CD4-positive, alpha-beta T cell treated with Interleukin-4 for 4 hours (primary cell): ENCODE measurements at places on chromosomes 3 and 15.

- no peak for DNase-seq
Measured at GRCh38 chr3:123751433-123751832, 132.7 kb downstream of the MYLK start.

DNA sequence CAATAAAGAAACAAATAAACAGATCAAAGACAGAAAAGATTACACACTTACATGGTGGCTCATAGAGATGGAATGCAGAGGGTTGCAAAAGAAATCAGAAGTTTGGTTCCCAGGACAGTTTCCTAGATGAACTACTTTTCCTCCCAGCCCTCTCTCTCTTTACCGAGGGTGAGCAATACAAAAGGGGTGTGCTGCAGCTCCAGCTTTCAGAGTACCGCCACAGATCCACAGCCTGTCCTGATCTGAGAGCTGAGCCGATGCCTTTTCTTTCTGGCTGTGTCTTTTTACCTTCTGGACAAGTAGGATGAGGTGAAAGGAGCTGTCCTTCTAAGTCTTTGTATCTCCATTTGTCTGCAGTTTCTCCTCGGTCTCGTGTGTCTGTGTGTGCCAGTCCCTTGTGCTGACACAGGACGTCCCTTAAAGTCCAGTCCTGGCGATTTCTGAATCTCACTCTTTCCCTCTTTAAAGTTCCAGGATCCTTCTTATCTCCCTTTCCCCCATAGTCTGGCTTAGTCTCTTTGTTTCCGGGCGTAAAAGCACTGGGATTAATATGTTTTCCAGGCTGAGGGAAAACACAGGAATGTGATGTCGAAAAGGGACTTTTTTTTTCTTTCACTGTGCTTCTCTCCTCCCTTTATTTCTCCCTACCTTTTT is 540 bp downstream of the CCDC80 start:
- DNase-seq, result no peak

DNA sequence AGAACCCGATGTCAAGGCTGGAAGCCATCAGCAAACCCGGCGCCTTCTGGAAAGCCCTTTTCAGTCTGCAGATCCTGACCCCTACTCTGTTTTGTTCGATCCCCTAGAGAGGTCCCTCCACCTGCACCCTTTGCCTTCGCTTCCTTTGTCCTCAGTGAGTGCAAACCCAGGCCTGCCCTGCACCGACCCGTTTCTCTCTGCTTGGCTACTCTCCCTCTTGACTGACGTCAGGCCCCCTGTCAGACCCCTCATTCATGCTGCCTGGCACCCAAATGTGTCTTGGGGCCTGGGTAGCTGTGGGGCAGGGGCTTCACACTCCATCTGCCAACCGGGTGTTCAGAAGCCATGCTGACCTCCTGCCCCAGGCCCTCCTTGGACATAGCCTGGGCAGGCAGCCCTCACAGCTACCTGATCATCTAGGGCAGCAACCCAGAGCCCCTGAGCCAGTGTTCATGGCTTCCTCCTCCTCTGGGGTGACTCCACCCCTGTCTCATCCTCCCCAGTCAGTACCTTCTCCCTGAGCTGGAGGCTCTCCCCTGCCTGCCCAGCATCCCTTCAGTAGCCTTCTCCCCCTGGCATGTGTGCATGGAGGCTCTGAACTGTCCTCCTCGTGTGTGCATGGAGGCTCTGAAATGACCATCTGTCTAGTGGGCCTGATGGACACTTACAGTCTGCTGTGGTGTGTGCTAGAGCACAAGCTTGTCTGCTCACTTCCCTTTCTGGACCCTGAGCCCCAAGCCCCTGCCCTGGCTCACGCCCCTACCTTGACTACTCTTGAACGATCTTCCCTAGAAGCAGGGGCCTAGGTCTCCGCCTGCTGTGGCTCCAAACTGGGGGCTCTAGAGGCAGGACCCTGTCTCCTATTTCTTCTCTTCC is 69.4 kb downstream of the EXOG start:
- DNase-seq, result no peak

DNA sequence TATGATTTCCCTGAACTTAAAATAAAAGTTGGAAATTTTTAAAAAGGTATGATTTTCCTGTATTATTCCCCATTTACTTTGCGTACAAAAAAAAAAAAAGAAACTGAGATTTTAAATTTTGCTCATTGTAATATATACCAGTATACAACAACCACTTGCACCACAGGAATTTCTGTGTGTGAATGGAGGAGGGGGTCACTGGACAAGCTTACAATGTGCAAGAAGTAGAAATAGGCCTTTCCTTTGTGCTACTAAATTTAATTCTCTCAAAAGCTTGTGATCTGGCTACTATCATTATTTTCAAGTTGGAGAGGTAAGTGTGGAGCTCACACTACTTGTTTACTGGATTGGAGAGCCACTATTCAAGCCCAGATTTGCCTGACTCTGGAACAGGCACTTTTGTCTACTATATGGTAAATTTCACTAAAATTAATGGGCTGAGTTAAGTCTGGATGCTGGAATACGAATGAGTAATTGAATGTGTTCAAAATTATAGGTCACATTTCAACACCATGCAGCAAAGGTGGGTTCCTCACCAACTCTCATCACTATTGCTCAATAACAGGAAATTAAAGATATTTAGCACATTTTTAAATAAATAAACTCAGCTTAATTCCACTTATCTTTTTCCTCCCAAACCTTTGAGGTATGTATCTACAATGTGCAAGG is 148.0 kb upstream of the MBNL1 start:
- no peak for DNase-seq
